ENCODE measurements at places on chromosomes 2 and 18.
A peak's percentile ranks its signal among the peaks of the same experiment; 100 is the strongest.

DNA sequence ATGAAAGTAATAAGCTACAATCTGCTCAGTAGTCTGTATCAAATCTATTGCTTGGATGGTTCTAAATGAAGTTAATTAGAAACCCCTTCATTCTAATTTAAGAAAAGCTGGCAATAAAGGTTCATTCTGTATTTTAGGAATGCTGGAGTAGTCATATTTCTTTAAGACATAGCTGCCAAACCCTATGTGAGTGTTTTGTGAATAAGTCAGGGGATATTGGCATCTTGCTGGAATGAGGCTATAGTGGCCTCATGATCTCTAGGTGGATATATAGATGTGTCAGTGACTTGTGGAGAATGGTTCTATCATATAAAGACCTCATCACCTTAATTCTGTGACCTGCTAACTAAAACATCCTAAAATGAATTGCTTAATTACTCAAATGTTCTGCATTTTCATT lies 196.3 kb downstream of the PDE1A start:
- no peak for DNase-seq

- no peak for DNase-seq
These were observed 18.3 kb downstream of the CELF4 start for GRCh38 chr18:37547196-37547827.

DNA sequence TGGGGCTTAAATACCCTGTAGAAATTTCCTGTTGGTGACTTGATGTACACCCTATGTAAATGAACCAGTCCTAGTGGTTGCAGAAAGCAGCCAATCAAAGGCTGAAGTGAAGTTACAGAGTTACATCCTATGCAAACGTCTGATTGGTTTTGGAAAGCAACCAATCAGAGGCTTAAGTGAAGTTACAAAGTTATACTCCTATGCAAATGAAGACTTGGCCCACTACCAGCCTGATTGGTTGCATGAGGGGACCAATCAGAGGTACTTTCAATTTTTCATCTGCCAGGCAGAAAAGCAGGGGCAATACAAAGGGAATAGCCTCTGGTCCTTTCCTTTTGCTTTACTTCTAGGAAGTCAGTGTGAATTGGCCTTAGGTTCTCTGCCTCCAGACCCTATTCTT lies 13.6 kb upstream of the ZNF397 start:
- no peak for DNase-seq

DNA sequence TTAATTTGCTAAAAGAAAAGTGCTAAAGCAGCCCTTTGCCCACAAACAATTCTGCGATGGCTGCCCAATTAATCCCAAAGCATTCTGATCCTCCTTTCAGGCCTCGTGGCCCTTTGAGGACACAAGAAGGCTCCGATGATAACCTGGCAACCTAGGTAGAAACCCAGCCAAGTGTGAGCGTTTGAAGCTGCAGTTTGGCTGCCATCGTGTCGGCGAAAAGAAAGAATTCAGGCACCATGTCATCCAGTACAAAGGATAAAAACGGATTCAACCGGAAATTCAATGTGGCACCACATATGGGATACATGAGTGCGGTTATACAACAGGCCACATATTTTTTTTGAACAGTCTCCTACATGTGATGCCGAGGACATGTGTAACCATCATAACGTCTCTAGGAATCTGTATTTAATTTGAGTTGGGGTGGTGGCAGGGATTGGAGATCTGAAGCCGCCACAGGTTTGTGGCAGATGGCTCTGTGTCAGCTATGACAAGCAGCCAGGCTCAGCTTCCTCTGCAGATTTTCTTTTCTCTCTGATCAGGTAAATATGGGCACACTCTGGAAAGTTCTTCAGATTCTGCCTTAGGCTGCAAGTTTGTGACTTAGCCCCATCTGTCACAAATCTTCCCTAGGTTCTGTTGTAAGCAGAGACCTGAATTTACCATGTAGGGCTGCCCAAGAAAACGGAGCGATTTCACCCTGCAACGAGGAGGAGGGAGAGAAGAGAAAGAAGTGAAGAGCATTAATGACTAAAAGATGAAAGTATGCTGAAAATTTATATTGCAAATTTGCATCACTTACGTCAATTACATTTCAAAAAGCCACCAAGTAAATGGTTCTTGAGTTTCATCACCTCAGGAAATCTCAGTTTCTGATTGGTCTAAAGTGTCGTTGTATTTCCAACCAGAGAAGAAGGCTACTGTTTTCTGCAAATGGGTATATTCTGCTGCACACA lies 573.2 kb downstream of the ZEB2 start:
- no peak for DNase-seq

GRCh38 chr18:22032392-22032961 lies 136.9 kb upstream of the GATA6 start:
- peak; percentile 29 for DNase-seq

DNA sequence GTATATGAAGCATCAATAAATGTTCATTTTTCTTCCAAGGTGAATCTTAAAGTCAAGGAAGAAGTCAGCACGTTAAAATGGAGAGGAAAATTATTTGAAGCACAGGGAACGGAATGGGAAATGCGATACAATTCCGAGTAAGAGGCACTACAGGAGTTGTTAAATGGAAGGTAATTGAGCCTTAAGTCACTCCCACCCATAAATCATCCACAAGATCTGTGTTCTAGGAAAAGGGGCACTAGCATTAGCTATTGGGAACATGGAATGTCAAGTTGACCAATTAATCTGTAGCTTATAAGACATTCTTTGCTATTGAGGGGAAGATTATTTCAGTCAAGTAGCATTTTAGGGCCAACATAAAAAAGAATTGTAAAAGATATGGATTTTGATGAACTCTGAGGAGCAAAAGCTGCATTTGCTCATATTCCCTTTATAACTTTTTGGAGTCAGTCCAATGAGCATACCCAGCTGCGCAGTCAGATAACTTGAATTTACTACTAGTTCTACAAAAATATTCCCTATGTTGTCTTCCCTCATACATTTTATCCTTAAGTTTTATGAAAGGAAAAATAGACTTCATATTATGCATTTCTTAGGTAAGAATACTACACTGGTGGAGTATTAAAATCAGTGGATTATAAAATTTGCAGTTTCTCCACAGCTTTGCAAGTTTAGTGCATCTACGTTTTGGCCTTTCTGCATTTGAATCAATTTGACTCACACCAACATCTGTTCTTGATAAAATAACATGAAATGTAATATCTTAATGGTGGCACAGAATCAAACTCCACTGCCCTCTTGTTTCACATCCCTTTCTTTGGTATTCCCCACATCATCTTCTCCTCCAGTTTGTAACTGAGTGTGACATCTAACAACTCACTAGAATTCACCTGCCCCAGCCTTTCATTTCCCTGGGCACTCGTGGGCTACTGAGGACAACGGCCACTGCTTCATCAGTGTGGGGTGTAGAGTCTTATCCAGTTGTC lies 95.6 kb downstream of the SP3 start:
- DNase-seq, result no peak

- DNase-seq, result no peak
These were observed 7.3 kb upstream of the SETBP1 start for GRCh38 chr18:44673256-44673880.

DNA sequence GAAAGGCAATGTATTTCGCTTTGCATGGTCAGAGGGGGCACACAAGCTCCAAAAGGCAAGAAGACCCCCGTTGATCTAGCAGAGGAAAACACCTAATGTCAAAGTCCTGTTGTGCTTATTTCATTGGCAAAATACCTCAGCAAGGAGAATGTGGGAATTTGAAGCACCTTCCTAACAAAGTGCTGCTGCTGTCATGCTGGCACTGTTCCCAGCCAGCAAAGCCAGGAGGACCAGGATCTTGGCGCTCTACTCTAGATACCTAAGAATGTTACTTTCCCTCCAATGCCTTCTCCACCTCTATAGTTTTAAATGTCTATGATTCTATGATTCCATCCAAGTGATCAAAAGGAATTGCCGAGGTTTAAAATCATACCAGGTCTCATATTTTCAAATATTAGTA lies 867.9 kb upstream of the POU3F3 start:
- DNase-seq, result no peak

DNA sequence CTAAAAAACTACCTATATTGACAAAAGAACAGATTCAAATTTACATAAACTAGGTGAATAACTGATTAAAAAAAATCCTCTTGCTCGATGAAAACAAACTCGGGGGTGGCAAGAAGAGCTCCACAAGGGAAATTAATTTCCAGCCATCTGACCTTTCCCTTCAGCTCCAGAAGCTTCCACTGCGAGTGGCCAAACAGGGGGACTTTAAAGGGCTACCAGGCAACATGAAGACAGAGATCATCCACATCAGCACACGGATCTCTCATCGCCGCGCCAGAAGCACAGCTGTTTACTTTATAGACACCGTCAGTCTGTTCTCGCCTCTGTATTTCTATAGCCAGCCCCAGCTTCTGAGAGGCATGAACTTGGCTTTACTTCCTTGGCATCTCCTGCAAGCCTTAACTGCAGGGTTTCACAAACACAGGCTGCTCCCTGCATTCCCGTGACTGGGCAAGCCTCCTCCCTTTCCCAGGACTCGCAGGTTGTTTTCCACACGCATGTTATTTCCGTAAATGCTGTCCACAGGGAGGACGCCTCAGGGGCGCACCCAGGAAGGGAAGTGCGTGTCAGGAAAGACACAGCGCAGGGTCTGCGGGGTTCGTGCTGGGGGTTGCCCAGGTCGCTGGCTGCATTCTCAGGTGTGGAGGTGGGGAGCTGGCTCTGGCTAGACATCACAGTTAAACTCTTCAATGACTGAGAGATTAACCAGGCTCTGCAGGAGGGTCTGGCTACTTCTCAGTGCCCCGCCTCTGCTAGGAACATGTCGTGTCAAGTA lies 85.0 kb downstream of the USP40 start:
- DNase-seq, result no peak

DNA sequence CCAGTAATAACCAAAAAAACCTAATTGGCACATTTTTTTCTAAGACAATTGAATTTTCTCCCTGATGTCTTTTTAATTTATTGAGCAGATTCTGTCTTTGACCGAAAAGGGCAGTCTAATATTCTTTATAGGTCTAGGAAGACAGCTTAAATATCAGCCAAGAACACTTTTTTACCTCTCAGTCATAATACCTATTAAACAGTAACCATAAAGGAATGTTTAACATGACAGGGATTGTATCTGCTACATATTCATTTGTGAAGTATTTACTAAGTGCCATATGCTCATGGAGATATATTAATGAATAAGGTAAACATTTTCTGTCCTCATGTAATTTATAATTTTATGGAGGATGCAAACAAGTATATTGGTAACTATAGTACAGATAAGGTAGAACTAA lies 3.1 kb upstream of the HTR2B start:
- DNase-seq, result no peak

- no peak for DNase-seq
These were observed 3.0 kb downstream of the METTL8 start for GRCh38 chr2:171430516-171431410.

DNA sequence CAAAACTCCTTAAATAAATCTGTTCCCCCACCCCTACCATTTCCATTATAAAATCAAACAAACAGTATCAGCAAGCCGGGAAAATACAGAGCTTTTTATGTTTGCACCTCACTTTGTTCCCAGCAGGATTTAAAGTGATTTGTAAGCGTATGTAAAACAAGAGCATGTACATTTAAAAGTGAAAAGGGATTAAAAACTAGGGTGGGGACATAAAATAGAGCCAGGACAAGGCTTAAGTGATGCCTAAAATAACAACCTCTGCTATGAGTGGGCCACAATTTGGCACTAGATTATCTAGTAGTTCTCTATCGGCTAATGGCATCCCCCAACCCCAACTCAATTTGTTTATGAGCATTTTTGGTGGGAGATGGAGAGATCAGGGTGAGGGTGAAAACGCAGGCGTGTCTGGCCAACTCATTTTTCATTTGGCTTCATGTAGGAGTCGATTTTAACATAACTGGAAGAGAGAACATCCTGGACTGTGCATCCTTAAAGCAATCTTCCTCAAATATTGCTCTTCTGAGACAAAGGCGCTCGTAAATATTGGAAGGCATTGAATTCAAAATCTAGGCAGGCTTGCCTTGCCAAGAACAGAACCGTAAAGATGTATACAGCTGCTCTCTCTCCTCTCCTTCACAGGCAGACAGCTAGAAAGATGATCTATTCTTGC lies 34.5 kb upstream of the TSPYL6 start:
- DNase-seq, result no peak

GRCh38 chr18:73646772-73647171 lies 500.9 kb downstream of the FBXO15 start:
- DNase-seq, result no peak

DNA sequence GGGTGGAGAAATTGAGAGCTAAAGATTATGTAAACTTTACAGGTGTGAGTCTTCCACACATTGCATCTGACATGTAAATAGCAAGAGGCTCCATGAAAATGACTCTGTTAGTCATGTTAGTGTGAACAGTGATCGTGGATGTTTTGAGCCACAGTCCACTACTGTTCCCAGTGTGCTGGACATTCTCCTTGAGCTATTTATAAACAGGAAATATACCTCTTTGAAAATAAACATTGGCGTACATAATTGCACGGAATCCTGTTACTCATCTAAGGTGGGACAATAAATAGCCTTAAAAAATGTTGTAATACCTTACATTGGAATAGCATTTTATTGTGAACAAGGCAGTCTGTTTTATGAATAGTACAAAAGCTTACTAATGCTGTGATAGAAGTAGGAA lies 37.0 kb downstream of the LIMS1 start:
- no peak for DNase-seq

- DNase-seq, result peak; percentile 45
These were observed 655 bp downstream of the RND3 start for GRCh38 chr2:150486539-150487484.

- DNase-seq, result peak; percentile 62
These were observed 5.5 kb downstream of the ASAP2 start for GRCh38 chr2:9212010-9212635.

- DNase-seq, result no peak
These were observed 39.4 kb upstream of the NCKAP5 start for GRCh38 chr2:133607679-133608078.

GRCh38 chr2:214077727-214078126 lies 333.1 kb upstream of the VWC2L start:
- DNase-seq, result no peak

DNA sequence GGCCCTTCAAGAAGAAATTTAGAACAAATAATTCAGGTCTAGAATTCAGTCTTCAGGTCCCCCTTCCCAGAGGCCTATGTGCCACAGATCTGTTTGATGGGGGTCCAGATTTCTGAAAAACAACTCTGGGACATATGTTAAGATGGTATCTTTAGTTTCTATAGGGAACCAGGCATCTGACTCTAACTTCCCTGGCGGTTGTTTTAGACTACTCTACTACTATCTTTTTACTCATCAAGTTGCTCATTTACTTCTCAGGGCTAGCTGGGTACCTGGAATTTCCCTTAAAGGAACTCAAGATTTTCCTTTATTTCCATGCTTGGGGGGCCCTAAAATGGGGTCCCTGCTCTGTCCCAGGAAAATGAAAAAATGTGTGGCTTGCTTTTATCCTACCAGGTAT lies 114.7 kb upstream of the RAB6C start:
- no peak for DNase-seq

Measured in mucosa of gallbladder (tissue), 1 donor.